ENCODE measurements at places on chromosomes 1 and 21.

DNA sequence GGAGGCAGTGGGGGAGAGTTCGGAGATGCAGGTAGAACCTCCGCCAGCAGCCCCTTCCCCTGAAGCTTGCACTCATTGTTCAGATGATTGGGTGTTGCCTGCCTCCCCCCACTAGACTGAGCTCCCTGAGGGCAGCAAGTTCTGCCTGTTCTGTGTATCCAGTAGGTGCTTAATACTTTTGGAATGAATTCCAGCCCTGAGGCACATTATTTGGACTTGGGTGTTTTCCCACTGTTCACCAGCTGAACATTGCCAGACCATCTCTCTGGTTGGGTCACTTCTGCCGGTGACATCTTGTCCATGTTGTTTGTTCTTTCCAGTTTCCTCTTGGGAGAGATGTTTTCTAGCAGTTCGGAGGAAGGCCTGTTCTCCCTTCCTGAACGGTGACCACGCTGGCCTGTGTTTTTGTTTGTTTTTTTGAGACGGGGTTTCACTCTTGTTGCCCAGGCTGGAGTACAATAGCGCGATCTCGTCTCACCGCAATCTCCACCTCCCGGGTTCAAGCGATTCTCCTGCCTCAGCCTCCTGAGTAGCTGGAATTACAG lies 48.7 kb downstream of the SPSB1 start:
- no peak for DNase-seq

GRCh38 chr1:1536938-1537546 lies 3.4 kb downstream of the TMEM240 start:
- DNase-seq = no peak

DNA sequence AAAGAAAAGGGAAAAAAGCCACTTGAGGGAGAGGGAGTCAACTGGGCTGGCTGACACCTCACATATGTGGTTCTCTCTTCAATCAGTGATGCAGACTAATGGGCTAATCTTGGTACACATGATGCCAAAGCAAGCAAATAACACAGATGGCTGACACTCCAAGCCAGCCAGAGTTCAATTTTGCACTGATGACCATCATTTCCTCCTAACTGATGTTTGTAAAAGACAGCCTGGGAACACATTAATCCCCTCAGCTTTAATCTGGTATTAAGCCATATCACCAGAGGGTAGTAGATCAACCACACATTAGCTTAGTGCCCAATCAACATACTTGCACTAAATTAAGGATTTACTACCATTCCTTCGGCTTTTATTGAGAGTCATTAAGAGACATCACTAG lies 2.8 kb downstream of the VPS72 start:
- no peak for DNase-seq

- DNase-seq = no peak
These were observed 374.4 kb upstream of the PRMT6 start for GRCh38 chr1:106681939-106682522.

DNA sequence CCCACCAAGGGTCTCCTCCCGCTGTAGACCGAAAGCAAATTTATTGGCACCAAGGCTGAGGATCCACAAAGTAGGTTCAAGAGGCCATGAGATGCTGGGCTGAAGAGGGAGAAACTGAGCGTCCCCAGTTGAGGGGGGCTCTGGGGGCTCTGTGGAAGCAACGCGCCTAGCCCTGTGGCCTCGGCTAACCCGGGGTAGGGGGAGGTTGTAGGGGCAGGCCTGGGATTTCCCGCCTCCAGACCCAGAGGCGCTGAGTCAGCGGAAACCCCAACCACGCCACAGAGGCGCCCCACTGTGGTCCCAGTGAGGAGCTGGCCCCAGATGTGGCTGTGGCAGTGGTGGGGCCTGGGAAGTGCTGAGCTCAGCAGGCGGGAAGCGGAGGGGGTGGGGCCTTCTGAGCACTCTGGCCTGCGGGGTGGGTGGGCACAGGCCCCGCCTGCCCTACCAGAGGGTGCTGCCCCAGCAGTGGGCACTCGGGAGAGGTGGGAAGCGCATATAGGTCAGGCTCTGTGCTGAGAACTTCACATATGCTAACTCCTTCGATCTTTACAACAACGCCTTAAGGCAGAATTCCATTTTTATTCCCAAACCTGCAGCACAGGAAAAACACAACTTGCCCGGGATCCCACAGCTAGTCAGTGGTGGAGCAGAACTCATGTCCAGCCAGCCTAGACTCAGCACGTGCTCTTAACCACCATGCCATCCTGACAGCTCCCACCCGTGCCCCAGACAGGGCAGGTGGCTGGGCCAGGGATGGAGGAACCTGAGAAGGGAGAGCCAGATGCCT lies 1.5 kb upstream of the COL16A1 start:
- DNase-seq = peak; percentile 43

GRCh38 chr1:91454136-91454535 lies 46.5 kb upstream of the CDC7 start:
- no peak for DNase-seq

DNA sequence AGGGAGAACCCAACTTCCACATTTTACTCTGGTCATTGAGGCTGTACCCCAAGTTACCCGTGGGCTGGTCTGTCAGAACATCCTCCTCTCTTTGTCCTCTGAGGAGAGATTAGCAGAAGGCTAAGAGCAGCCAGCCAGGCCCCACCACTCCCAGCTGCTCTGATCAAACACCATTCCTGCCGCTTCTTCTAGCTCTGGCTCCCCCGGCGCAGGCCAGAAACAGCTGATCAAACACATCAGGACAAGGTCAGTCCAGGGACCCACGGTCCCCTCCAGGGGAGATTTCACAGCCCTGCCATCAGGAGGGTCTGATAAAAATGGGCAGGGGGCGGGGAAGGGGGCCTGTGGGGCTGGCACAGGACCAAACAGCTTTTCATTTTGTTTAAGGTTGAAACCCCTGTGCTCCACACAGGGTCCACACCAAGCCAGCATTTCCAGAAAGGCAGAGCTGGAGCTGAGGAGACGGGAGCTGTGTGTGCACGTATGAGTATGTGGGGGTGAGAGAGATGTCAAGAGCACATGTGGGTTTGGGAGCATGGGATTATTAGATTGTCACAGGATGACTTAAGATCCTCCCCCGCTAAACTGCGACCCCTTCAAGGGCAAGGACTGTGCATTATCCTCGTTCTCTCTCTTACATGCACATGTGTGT lies 29.9 kb upstream of the EPHA8 start:
- DNase-seq = no peak

- no peak for DNase-seq
These were observed 29.7 kb downstream of the EPHA2 start for GRCh38 chr1:16126160-16126559.

GRCh38 chr1:11862890-11863289 lies 4.1 kb upstream of the NPPB start:
- DNase-seq = no peak

- no peak for DNase-seq
These were observed 14.8 kb downstream of the NUCKS1 start for GRCh38 chr1:205735218-205735617.

GRCh38 chr1:93829061-93829460 lies 49.9 kb downstream of the DNTTIP2 start:
- DNase-seq = no peak

- DNase-seq = no peak
These were observed 99.8 kb upstream of the C1orf21 start for GRCh38 chr1:184287001-184287400.

GRCh38 chr1:115829023-115829674 lies 11.8 kb downstream of the NHLH2 start:
- no peak for DNase-seq

DNA sequence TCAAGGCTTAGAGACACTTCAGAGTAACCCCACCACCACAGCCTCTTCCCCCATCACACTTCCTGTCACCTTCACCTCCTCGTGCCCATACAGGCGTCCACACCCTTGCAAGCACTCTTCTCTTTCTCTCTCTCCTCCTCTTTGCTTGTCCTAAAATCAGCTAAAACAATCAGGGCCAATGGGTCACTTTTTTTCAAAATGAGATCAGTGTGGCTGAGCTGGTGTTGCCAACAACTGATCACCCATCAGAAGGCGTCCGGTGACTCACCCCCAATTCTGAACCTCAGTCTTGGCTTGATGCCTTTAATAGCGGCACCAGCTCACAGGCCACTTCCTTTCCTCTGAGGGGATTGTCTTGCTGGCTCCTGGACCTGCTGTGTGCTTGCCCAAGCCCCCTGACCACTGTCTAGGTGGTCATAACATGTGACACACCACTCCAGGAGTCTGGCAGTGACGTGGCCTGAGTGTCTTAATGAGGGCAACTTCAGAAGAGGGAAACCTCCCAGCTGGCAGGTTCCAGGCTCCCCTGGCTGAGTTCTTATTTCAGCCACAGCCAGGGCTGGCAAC lies 1.6 kb downstream of the DRAXIN start:
- peak; percentile 54 for DNase-seq

DNA sequence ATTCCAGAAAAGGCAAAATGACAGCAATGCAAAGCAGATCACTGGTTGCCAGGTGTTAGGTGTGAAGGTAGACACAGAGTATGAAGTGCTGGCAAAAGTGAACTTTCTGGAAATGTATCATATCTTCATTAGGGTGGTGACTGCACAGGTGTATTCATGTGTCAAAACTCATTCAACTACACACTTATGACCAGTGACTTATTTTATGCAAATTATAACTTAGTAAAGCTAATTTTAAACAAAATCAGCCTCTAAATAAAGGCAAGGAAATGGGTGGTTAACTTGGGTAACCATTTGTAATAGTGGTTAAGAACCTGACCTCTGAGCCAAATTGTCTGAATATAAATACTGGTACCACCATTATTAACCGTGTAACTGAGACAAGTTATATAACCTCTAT lies 7.4 kb downstream of the COP1 start:
- DNase-seq = no peak

GRCh38 chr1:162248854-162249535 lies 127.7 kb downstream of the SPATA46 start:
- DNase-seq = no peak

GRCh38 chr1:192038567-192038966 lies 119.7 kb upstream of the RGS18 start:
- no peak for DNase-seq

GRCh38 chr1:27960762-27961645 lies 1.2 kb downstream of the XKR8 start:
- no peak for DNase-seq

DNA sequence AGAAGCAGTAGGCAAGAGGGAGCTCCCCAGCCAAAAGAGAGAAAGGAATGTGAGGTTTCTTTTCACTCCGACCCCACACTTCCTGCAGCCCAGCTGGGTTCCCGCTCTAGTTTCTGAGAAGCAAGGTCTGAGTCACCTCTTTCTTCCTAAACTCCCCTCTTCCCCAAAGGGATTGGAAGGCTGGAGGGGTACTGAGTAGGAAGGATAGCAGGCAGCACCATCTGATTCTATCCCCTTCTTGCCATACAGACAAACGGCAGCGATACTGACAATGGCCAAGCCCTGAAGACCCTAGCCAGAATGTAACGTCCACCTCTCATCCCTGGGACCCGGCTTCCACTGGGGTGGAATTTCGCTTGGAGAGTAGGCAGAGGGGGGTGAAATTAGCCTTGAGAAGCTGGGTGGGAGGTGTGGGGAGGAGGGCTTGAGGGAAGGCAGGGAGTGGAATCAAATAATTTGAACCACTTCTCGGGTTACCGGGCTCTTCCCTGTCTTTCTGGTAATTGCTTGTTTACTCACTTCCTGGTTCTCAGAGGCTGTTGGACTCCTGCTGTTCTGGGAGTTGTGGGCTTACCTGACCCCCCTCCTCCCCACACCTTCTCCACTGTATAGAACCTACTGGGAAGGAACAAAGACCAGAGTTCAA lies 13.2 kb downstream of the IER5 start:
- no peak for DNase-seq

DNA sequence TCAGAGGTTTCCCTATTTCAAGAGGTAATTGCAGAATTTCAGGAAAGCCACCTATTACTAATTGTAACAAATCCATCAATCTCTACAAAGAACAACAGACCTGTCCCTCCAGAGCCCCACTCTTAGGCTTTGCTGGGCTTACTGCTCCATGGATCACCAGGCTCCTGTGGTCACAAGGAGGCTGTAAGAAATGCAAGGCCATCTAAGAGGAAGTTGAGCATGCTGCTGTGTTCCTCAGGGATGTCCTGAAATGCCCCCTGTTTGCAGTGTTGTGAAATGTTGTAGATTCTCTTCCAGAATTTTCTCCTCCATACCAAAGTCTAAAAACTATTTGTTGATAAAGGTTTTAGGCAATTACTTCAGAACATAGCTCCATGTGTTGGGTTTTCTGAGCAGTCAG lies 24.4 kb upstream of the DUSP23 start:
- no peak for DNase-seq

DNA sequence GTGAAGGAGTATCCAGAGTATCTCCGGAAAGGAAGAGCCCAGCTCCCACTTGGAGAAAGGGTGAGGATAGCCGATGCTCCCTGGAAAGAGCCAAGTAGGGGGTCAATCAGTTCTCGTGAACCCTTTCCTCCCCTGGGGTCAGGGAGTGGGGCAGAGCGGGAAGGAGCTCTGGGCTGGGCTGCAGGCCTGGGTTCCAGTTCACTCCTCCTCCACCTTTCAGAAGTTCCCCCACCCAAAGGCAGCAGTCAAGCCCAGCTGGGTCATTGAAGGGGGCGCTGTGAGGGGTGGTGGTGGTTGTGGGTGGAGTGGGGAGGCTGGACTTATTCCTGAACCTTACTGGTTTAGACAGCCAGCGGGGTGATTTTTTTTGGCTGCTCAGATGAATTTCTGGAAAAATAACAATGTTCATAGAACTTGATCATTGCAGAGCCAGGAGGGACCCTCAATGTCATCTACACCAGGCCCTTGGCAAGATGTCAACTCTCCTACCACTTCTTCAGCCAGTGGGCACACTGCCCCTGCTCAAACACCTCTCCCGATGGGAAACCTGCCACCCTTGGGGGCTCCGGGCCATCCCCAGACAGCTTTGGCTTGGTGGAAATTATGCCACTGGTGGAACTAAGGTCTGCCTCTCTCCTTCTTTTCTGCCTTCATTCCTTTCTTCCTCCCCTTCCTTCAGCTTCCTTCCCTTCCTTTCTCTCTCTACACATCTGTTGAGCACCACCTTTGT lies 235.8 kb downstream of the TRABD2B start:
- no peak for DNase-seq

GRCh38 chr1:215003686-215004085 lies 78.9 kb upstream of the KCNK2 start:
- DNase-seq = no peak

DNA sequence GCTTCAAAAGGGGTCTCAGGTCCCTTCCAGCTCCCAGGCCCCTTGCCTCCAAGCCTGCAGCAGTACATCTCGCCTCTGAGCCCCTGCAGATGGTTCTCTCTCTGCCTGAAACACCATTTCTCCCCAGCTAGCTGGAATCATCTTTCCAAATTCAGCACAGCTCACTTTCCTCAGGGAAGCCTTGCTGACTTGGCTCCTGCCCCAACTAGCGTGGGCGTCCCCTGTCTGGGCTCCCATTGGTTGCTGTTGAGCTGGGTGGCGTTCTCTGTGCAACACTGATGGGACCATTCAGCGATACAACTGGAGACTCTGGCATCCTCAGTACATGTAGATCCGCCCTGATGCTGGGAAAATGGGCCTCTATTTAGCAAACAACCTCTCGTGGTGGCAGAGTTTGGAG lies 141.3 kb upstream of the IGSF21 start:
- no peak for DNase-seq

All from effector memory CD8-positive, alpha-beta T cell (primary cell).